ENCODE measurements at places on chromosomes 11 and 22. TPM values are rescaled to one million over a fixed set of nuclear protein-coding genes. Genes with fewer than 3 reads are reported as not detected.

The TEX12 gene
- total RNA-seq: not detected

The MUC6 gene
- total RNA-seq: not detected

The RAB39A gene
- total RNA-seq: 0.07 TPM

GRCh38 chr22:40403651-40404050 is 33.3 kb downstream of the SGSM3 start:
- no peak for DNase-seq

GRCh38 chr11:76702336-76703128 is 32.0 kb upstream of the LRRC32 start:
- DNase-seq: no peak

DNA sequence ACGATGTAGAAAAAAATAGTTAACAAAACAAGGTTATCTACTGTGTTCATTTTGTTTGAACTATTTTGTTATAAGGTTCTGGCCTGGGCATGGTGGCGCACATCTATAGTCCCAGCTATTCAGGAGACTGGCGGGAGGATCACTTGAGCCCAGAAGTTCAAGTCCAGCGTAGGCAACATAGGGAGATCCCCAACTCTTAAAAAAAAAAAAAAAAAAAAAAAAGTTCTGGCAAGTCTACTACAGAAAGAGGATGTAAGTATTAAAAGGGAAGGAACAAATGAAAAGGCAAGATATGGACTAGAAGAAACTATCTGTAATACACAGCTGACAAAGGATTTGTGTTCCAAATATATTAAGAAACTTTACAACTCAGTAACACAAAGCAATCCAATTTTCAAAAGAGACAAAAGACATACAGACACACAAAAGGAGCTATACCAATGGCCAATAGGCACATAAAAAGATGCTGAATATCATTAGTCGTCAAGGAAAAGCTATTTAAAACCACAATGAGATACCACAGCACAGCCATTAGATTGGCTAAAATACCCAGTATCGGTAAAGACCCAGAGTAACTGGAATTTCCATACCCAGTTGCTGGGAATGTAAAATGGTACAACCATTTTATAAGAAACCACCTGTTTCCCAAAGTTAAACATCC is 27.4 kb downstream of the RRAS2 start:
- DNase-seq: no peak

DNA sequence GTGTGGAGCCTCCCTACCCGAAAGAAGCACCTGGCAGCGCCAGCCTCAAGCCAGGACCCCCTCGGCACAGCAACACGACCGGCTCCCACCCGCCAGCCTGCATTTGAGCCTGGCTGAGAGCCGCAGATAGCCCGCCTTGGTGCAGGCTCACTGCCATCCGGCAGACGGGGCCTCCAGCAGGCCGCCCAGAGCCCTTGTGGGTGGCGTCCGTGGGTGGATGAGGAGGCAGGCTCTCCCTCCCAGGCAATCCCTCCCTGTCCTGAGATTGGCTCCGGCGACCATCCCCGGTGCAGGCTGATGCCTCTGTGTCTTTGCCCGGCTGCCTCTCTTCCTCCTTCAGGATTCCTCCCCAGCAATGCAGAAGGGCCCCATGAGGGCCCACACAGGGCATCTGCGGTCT is 1527.9 kb downstream of the BRD1 start:
- no peak for DNase-seq

- no peak for DNase-seq
Observed at GRCh38 chr11:27553186-27553585, 46.6 kb upstream of the LIN7C start.

- DNase-seq: no peak
Observed at GRCh38 chr11:37721485-37721884, 1123.4 kb upstream of the RAG2 start.

DNA sequence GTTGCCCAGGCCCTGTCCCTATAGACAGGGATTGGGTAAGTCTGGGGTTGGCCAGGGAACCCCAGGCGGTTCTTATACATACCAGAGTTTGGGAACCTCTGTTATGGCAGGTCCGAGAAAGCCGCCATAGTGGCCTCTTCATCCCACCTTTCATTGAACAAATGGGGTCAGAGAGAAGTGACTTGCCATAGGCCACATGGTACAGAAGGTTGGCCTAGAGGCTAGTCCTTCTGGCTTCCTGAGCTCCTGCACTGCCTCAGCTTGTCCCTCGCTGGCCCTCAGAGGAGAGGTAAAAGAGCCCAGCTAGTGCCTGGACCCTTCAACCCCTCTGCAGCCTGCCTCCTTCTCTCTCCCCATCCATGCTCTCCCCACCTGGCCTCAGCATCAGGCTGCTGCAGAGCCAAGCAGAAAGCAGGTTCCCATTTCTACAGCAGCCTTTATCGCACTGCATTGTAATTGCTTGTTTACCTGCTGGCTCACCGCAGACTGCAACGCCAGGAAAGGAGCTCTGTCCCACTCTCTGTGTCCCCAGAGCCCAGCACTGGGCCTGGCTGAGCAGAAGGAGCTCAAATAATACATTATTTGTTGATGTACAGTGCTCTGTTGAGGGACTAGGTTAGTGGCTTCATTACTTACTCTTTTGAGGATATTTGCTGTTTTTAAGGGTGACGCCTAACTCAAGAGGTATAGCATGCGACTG is 103.6 kb downstream of the TRIM29 start:
- no peak for DNase-seq

DNA sequence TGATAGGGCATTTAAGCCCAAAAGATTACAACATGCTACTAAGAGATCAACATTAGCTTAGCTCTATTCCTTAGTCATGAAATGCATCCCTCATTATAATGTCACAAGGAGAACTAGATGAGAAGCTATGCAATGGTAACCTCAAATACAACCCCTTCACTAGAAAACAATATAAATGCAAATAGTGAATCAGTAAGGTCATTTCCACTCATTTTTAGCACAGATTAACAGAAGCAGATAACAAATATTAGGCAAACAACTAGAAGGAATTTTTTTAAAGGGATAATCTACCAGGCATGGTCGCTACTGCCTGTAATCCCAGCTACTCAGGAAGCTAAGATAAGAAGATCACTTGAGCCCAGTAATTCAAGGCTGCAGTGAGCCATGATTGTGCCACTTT is 28.2 kb downstream of the SIK3 start:
- DNase-seq: no peak

DNA sequence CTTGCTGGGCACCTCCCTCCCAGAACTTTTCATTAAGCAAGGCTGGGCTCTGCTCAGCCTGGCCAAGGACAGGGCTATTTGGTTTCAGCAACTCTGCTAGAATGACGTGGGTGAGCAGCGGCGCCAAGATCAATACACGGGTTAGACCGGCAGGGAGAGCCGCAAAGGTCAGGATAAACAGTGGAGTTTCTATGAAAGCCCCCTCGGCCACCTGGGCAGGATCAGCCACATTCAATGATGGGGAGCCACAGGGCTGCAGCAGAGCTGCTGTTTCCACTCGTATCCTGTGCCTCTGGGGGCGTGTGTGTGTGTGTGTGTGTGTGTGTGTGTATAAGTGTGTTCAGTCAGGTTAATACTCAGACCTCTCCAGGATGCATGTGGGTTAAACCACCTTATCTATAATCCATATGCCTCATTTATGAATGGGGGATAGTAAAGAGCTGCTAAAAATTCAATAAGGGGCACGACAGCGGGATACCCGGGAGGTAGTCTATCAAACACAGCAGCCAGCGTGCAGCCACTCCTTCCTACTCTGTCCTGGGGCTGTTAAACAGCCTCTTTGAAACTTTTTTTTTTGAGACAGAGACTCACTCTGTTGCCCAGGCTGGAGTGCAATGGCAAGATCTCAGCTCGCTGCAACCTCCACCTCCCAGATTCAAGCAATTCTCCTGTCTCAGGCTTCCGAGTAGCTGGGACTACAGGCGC is 34.8 kb downstream of the MYH9 start:
- no peak for DNase-seq

All from pulmonary artery endothelial cell (primary cell).